ENCODE measurements at places on chromosomes 3 and 15.
A peak's percentile ranks its signal among the peaks of the same experiment; 100 is the strongest.

GRCh38 chr3:124610130-124610529 is 120.1 kb upstream of the UMPS start:
- DNase-seq: no peak

- no peak for DNase-seq
These were observed 477.4 kb upstream of the WNT5A start for GRCh38 chr3:55964491-55964985.

GRCh38 chr3:55296791-55297190 is 190.3 kb downstream of the WNT5A start:
- DNase-seq: no peak

GRCh38 chr15:25246641-25247406 is 192.0 kb downstream of the UBE3A start:
- DNase-seq: peak; percentile 4

DNA sequence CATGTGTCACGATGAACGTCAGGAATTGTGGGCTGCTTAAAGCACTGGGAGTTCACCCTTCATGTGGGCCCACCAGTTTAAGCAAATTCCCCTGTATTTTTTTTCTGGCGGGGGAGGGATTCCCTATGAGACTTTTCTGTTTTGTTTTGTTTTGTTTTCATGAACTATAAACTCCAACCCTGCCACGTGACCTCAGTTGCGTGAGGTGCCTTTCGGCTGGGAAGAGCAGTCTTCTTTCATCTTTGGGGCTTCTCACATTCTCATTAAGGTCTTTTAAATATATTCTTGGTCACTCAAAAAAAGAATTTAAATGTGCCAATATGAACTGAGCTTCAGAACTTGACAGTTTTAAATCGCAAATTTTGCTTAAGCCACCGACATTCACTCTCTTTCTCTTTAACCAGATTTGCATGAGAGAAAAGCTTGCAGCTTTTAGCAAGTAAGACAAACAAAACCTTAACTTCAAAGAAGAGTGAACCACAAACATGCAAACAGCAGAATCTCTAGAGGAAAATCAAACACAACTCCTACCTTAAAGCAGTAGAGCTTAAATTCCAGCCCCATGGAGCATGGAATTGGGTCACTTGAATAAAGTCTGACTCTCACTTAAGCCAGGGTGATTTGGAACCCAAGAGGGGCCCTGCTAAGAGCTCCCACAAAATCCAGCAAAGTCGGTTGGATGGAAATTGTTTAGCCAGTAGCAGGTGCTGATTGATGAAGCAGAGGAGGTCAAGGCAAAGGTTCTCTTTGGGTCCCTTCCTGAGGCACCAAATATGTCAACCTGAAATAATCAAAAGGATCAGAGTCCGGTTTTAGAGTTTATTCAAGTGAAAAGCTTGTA is 699.8 kb upstream of the GBE1 start:
- DNase-seq: no peak

DNA sequence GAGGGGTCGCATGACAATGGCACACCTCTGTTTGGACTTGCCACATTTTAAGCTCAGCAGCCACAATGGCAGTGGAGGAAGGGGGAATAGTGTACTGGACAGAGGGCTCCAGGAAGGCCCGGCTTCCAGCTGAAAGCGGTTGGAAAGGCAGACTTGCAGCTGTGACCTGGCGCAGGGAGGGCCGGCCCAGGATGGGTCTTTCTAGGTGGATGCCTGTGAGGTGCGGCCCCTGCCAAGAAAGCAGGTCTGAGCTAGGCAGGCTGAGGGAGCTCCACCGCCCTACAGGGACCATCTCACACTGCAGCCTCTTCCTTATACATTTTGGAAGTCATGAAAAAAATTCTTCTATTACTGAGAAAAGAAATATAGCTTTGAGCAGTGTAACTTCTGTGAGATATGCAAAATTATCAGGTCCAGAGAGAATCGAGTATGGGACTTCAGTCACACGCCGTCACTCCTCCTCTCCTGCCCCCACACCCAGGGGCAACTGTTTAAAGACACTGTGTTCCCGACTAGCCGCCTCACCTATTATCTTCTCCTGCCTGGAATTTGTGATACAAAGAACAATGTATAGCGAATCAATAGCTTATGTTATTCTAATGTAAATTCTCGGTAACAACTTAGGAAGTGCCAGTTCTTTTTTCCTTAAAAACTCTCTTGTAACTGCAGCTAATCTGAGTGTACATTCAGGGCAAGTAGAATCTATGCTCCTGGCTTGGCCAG is 331.0 kb downstream of the OCA2 start:
- no peak for DNase-seq

DNA sequence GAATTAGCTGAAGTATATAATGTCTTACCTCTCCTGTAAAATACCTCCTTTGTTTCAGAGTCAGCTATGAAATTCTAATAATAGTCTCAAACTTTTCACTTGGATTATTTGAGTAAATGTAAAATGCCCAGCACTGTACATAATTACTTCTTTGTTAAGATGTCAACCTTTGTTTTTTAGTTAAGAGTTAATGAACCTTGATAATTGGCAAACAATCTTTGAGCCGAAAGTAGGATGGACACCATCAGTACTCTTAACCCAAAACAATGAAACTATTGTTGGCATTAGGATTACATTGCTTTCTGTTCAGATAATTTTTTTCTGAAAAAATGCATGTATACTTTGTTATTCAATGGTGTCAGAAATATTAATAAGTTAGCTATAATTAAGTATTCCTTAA is 3.0 kb upstream of the NECTIN3 start:
- DNase-seq: no peak

- no peak for DNase-seq
These were observed 309.8 kb upstream of the CTDSPL start for GRCh38 chr3:37551857-37552256.

GRCh38 chr3:192170031-192170430 is 557.3 kb downstream of the FGF12 start:
- DNase-seq: no peak

DNA sequence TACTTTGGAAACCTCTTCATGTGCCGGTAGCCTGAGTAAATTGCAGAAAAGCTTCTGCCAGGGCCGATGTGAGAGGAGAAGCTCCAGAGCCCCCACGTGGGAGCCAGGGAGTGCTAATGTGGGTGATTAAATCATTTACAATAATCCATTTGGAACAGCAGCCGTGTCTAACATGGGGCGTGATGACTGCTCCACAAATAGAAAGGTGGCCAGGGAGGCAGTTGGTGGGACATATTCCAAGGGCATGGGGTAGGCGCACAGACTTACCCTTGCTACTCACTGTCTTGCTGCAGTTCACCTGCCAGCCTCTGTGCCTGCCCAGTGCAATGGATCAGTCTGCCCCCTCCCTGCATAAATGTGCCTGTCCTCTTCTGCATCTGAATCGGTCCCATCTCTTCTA is 39.3 kb upstream of the INSYN1 start:
- no peak for DNase-seq
